ENCODE measurements at places on chromosomes 4 and X.
A peak's percentile ranks its signal among the peaks of the same experiment; 100 is the strongest.

DNA sequence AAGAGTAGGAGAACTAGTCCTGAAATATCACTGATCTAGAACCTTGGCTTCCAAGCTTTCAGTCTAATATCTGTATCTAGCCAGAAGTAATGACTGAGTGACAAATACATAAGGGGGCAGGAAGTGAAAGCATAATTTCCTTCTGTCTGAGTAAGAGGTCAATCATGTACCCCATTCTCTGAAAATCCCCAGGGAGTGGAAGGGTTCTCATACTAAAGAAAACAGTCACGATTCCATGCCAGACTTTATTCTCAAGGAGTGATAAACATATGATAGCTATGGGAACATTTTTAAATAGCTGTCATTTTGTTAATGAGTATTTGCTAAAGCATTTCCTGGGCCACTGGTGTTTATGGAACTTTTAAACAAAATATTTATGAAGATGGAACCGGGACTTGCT, 308.5 kb downstream of the ARHGAP24 start:
- no peak overlapping the region for H3K4me3 ChIP-seq
- no peak overlapping the region for H3K27ac ChIP-seq

GRCh38 chr4:76188557-76188956, 25.1 kb downstream of the SCARB2 start:
- H3K36me3 ChIP-seq: peaks cover 10% of the 10 kb centered on the region
- H3K27ac ChIP-seq: no peak overlapping the region
- H3K4me1 ChIP-seq: no peaks in the 10 kb centered on the region
- no peaks in the 10 kb centered on the region for H3K27me3 ChIP-seq
- DNase-seq: no peak
- H3K4me3 ChIP-seq: no peak overlapping the region

DNA sequence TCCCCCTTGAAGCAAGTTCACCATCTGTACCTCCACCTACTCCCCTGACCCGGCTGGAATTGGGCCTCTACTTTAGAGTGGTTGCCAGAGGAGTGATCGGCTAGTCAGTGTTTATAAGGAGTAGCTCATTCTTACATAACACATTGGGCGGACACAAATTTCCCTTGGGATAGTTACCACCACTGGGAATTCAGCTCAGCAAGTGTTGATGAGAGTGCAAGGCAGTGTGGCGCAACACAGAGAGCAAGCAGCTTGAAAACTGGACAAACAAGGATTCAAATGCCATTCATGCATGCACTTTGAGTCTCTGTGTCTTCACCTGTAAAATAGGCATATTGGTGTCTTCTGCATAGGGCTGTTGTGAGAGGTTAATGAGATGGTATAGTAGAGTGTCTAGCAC, 92.7 kb downstream of the STK32B start:
- DNase-seq: no peak
- H3K4me1 ChIP-seq: no peaks in the 10 kb centered on the region

DNA sequence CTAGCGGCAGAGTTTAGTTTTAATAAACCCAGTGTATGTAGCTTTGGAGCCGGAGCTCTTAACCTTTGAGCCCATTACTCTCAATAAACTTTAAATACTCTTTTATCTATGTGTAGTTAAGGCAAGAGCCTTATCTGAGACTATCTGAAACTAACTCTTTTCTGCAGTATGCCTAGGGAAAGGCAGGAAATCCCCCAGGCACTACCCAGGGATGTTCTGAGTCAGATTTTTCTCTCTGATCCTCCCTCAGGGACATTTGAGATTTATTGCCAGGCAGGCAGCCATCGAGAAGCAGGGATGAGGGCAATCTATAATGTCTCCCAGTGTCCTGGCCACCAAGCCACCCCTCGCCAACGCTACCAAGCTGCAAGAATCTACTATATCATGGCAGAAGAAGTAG, 39.1 kb downstream of the HEPH start:
- no peaks in the 10 kb centered on the region for H3K27me3 ChIP-seq
- H3K4me1 ChIP-seq: peaks cover 19% of the 10 kb centered on the region
- H3K4me3 ChIP-seq: no peak overlapping the region
- H3K36me3 ChIP-seq: no peaks in the 10 kb centered on the region
- DNase-seq: no peak
- no peak overlapping the region for H3K27ac ChIP-seq

DNA sequence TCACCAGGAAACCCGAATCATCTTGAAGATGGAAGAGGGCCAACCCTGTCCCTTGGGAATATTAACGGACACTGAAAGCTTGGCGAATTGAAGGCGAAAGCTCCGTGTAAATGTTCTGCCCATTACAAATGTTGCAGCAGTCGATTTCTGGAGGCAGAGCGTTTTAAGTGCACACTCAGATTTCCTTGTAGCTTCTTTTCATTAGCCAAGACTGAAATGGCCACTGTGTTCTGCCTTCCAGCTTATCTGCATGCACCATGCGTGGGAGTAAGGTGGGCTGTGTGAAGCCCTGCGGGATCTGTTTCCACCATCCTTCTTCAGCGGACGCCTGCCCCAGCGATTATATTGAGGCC, 1.3 kb downstream of the SMIM20 start:
- peaks cover 11% of the 10 kb centered on the region for H3K4me1 ChIP-seq
- H3K4me3 ChIP-seq: peak overlapping the region; percentile 96
- H3K27ac ChIP-seq: peak overlapping the region; percentile 86
- peaks cover 2% of the 10 kb centered on the region for H3K36me3 ChIP-seq

GRCh38 chrX:101677028-101677427, 17.4 kb upstream of the ARMCX2 start:
- H3K27ac ChIP-seq: no peak overlapping the region
- peaks cover 2% of the 10 kb centered on the region for H3K4me1 ChIP-seq
- H3K27me3 ChIP-seq: peaks cover 7% of the 10 kb centered on the region
- no peaks in the 10 kb centered on the region for H3K36me3 ChIP-seq
- DNase-seq: no peak

DNA sequence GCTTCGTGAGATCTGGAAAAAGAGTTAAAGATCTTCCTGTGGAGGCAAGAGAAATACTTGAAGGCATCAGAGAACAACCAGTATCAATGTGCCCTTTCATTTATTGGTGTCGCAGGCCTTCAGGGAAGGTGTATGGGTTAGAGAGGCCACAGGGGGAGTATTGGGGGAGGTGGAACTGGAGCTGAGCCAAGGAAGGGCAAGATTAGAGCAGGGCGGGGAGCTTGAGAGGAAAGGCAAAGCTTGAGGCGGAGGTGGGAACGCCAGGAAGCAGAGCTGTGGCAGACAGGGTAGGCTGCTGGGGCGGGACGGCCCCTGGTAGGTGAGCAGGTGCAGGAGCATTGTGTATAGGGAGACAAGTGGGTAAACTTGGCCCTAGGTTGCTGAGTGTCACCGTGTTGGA, 329.9 kb downstream of the ARHGAP10 start:
- H3K27me3 ChIP-seq: no peaks in the 10 kb centered on the region
- peaks cover 14% of the 10 kb centered on the region for H3K36me3 ChIP-seq
- DNase-seq: no peak

DNA sequence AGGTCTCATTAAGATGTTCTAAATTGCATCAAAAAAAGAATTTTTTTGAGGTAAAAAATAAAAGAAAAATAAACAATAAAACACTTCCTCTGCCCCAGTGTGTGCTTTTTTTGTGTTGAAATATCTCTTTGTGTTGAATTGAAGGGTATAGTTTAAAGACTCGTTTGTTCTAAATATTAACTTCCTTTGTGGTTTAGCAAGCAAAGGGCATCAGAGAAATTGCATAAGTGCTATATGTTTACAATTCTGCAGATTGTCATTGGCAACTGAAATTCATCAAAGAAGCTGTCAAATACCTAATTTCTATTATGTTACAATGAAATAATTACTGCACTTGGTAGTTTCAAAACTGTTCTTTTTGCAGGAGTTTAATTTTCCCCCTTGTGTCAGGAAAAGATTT, 260.5 kb downstream of the DKK2 start:
- no peak for DNase-seq
- H3K36me3 ChIP-seq: no peaks in the 10 kb centered on the region
- H3K4me1 ChIP-seq: no peaks in the 10 kb centered on the region
- H3K27ac ChIP-seq: no peak overlapping the region

DNA sequence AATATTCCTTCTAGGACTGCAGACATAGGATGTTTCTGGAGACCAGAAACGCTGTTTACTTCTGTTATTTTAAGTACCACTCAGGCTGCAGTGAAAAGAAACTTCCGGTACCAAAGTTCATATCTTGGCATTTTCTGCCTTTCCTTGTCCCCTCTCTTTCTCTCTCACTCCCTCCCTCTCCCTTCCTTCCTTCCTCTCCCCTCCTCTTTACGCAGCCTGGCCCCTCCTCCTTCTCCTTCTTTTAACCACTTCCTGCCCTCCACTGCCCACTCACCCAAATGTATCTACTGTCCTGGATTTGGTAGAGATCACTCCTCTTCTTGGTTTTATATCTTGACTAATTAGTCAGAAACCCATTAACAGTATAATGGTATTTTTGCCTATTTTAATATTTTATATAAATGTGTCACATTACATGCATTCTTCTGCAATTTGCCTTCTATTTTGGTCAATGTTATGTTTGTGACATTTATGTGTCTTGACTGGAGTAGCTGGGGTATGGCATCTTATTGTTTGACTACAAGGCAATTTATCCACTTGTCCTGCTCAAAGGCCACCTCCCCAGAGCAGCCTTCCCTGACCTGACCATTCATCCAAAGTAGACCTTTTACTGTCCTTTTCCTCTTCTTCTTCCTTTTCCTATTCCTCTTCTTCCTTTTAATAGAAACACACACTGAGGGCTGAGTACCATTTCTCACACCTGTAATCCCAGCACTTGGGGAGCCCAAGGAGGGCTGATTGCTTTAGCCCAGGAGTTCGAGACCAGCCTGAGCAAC, 56.9 kb downstream of the BCOR start:
- peaks cover 2% of the 10 kb centered on the region for H3K36me3 ChIP-seq
- H3K27ac ChIP-seq: peak overlapping the region; percentile 48
- H3K4me3 ChIP-seq: peak overlapping the region; percentile 41

GRCh38 chrX:36266155-36266554, 346.6 kb downstream of the CFAP47 start:
- H3K27me3 ChIP-seq: no peaks in the 10 kb centered on the region
- H3K27ac ChIP-seq: no peak overlapping the region
- H3K36me3 ChIP-seq: no peaks in the 10 kb centered on the region

GRCh38 chr4:139553751-139554641, 2.0 kb downstream of the SETD7 start:
- H3K4me1 ChIP-seq: peaks cover 36% of the 10 kb centered on the region
- peak overlapping the region; percentile 98 for H3K27ac ChIP-seq
- no peak for DNase-seq
- peak overlapping the region; percentile 95 for H3K4me3 ChIP-seq
- H3K36me3 ChIP-seq: peaks cover 2% of the 10 kb centered on the region

GRCh38 chrX:110146521-110146920, 143.6 kb downstream of the TMEM164 start:
- no peak overlapping the region for H3K27ac ChIP-seq
- no peaks in the 10 kb centered on the region for H3K27me3 ChIP-seq
- H3K4me1 ChIP-seq: peaks cover 7% of the 10 kb centered on the region
- no peak for DNase-seq
- peaks cover 2% of the 10 kb centered on the region for H3K36me3 ChIP-seq

GRCh38 chr4:88722276-88722780, 24.7 kb upstream of the NAP1L5 start:
- no peaks in the 10 kb centered on the region for H3K27me3 ChIP-seq
- H3K27ac ChIP-seq: no peak overlapping the region
- H3K4me1 ChIP-seq: no peaks in the 10 kb centered on the region
- peaks cover 22% of the 10 kb centered on the region for H3K36me3 ChIP-seq
- no peak for DNase-seq

DNA sequence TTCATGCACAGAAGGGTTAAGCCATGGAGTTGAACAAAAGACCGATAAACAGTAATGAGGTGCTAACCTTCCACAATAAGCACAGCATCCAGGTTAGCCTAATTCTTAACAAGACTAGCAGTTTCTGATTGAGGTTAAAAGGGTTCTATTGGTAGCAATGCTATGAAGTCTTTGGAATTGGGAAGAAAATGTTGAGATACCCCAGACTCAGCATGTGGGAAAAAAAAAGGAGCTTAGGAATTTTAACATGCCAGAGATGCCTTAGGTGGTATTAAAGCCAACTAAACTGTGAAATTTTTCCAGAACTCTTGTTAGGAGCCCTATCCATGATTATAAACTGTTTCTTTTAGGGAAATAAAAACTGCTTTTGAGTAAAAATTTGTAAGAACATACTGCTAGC, 391.7 kb downstream of the GABRG1 start:
- no peaks in the 10 kb centered on the region for H3K36me3 ChIP-seq
- DNase-seq: no peak
- H3K4me3 ChIP-seq: no peak overlapping the region
- H3K27me3 ChIP-seq: no peaks in the 10 kb centered on the region

GRCh38 chr4:6019316-6020263, 1.4 kb upstream of the C4orf50 start:
- H3K4me3 ChIP-seq: no peak overlapping the region
- no peaks in the 10 kb centered on the region for H3K4me1 ChIP-seq
- no peaks in the 10 kb centered on the region for H3K36me3 ChIP-seq
- H3K27me3 ChIP-seq: no peaks in the 10 kb centered on the region
- no peak for DNase-seq
- no peak overlapping the region for H3K27ac ChIP-seq

DNA sequence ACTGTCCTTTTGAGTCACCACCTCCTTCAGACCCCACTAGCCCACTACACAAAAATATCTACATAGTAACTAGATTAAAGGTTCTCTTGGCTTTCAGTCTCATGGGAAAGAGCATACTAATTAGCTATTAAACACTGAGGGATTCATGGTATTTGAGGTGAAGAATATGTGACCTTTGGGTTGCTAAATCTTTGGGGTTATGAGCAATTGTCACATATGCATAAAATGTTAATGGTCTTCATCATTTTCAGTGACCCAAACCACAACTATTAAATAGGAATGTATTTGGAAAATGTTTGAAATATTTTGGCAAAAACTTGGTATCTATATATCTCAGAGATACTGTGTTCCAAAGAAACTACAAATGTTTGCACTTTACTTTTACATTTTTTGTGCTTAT, 365.1 kb downstream of the MAGEB5 start:
- H3K36me3 ChIP-seq: no peaks in the 10 kb centered on the region
- no peak for DNase-seq
- no peaks in the 10 kb centered on the region for H3K4me1 ChIP-seq
- H3K27me3 ChIP-seq: no peaks in the 10 kb centered on the region

GRCh38 chr4:162422312-162422711, 258.5 kb upstream of the FSTL5 start:
- H3K36me3 ChIP-seq: no peaks in the 10 kb centered on the region
- H3K27me3 ChIP-seq: no peaks in the 10 kb centered on the region
- no peak for DNase-seq
- no peak overlapping the region for H3K27ac ChIP-seq

DNA sequence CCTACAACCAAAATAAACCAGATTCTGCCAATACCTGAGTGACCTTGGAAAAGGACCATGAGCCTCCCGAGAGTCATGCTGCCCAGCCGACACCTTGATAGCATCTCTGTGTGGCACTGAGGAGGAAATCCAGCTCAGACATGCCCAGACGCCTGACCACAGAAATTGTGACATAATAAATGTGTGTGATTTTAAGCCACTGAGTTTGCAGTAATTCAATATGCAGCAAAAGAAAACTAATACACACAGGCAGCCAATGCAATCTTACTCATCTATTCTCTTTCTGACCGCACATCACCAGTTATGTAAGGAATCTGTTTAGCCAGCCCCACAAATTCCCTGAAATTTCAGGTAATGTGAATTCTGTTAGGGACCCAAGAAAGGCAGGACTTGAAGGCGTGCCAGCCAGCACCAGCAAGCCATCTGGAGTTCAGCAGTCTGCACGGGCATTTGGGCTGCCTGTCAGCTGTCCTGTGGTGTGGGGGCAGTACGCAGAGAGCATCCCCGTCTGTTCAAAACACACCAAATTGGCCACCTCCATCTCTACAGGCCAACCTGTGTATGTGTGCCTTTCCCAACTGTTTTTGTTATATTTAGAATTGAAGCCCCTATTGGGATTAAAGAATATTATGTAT, 176.4 kb downstream of the NLGN4X start:
- H3K4me3 ChIP-seq: no peak overlapping the region
- no peaks in the 10 kb centered on the region for H3K4me1 ChIP-seq
- no peak for DNase-seq
- no peaks in the 10 kb centered on the region for H3K27me3 ChIP-seq
